Stimulated activated CD4-positive, alpha-beta T cell treated with anti-CD3 and anti-CD28 coated beads, Interleukin-4, amount 100 ng/mL, for 1 hour (primary cell): ENCODE measurements at places on chromosomes 3 and 15.
A peak's percentile ranks its signal among the peaks of the same experiment; 100 is the strongest.

GRCh38 chr3:134392336-134392983, 18.2 kb upstream of the AMOTL2 start:
- no peak for DNase-seq

- peak; percentile 5 for DNase-seq
Measured at GRCh38 chr3:100600181-100601042, 9.0 kb upstream of the ADGRG7 start.

DNA sequence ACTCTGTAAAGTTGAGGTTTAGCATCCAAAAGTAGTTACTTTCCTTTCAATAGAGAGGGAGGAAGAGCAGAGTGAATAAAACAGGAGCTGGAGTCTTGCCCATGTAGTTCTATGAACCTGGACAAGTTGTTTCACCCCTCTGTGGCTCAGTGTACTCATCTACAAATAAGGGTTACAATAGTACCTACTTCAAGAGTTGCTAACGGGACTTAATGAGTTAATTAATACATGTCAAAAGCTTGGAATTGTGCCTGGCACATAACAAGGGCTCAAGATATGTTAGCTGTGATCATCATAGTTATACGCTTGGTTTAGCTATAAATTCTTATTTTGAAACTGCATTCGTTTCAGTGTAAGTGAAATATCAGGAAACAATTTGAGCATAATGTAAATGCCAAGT, 388.5 kb upstream of the THBS1 start:
- no peak for DNase-seq

GRCh38 chr15:69636169-69636915, 183.7 kb downstream of the RPLP1 start:
- DNase-seq, result no peak

GRCh38 chr3:46934072-46934471, 42.5 kb downstream of the CCDC12 start:
- no peak for DNase-seq

DNA sequence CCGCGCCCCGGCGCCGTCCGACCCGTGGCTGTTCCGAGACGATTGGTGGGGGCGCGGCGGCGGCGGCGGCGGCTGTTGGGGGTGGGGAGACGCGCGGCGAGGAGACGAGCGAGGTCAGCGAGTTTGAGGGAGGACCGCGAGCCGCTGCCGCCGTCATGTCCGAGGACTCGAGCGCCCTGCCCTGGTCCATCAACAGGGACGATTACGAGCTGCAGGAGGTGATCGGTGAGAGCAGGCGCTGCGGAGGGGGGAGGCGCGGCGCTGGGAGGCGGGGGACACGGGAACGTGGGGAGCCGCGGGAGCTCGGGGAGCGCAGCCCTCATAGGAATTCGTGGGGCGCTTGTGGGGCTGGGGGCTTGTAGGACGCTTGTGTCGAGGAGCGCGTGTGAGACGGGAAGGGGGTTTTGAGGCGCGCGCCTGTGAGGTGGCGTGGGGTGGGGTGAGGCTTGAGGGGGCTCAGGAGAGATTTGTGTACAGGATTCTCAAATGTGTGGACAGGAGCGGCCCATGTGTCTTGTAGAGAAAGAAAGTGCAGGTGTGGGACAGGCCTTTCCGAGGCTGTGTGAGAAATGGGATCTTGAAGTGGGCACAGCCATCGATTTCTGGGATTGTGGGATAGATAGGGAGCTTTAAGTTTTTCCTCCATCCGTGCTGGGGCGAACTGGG, 518 bp downstream of the OXSR1 start:
- DNase-seq, result no peak

DNA sequence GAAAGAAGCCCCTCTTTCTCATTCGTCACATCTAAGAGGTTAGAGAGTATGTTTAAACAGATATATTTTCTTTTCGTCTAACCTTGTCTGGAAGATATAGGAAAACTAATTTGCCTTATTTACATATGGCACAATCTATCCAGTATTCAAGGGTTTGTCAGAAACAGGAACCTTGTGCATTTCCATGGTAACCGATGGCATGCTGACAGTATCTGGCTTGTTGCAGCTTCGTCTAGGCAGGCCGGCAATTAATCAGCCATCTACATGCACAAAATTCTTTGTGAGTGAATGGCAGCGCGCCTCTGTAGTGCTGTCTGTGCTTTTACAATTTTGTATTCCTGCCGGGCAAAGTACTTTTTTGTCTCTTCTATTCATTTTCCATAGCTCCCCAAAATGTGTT, 294.0 kb upstream of the SOX2 start:
- DNase-seq, result no peak

DNA sequence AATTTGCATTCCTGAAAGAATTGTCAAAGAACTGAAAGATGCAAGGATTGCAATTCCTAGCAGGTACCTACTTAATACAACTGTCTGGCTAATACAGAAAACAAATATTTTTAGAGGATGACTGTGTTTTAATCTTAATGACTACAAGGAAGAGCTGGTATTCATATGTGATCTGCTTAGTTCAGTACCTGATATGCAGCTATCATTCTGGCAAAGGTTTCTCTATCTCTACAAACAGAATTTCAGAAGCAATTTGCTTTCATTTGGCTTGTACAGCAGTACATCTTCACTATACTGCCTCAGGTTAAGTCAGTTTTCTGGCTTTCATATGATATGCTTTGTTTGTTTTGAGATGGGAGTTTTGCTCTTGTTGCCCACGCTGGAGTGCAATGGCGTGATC, 51.3 kb downstream of the TBL1XR1 start:
- DNase-seq, result no peak

DNA sequence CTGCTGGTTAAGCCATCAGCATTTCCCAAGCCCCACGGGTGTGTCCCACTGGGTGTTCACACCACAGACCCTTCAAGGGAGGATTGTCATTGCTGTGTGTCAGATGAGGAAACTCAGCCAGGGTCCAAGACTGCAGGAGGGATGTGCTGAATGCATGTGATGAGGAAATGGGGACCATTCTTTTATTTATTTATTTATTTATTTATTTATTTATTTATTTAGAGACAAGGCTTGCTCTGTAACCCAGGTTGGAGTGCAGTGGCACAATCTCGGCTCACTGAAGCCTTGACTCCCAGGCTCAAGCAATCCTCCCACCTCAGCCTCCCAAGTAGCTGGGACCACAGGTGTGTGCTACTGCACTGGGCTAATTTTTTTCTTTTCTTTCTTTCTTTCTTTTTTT, 20.8 kb downstream of the PIF1 start:
- no peak for DNase-seq

GRCh38 chr3:184953401-184953800, 141.4 kb downstream of the VPS8 start:
- DNase-seq, result no peak

DNA sequence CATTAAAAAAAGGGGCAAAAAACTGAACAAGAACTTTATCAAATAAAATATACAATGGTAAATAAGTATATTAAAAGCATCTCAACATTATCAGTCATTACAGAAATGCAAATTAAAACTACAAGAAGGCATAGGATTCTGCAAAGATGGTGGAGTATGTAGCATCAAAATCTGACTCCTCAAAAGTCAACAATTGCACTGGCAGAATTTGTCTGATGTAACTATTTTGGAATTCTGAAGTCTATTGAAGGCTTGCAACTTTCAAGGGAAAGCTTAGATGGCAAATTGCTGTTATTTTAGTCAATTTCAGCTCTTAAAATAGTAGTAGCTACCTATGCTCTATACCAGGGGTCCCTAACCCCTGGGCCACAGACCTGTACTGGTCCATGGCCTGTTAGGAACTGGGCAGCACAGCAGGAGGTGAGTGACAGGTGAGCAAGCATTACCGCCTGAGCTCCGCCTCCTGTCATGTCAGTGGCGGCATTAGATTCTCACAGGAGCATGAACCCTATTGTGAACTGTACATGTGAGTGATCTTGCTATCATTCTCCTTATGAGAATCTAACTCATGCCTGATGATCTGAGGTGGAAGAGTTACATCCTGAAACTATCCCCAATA, 107.6 kb downstream of the TGFBR2 start:
- no peak for DNase-seq

DNA sequence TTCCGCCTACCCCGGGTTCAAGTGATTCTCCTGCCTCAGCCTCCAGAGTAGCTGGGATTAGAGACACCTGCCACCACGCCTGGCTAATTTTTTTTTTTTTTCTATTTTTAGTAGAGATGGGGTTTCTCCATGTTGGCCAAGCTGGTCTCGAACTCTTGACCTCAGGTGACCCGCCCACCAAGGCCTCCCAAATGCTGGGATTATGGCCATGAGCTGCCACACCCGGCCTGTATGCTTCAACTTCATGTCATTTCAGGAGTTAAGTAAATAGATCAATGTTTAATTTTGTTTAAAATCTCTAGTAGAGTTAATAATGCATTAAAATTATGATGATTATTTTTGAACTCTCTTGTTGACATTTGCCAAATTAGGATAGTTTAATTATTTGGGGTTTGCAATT, 121.1 kb upstream of the ALDH1A3 start:
- no peak for DNase-seq

DNA sequence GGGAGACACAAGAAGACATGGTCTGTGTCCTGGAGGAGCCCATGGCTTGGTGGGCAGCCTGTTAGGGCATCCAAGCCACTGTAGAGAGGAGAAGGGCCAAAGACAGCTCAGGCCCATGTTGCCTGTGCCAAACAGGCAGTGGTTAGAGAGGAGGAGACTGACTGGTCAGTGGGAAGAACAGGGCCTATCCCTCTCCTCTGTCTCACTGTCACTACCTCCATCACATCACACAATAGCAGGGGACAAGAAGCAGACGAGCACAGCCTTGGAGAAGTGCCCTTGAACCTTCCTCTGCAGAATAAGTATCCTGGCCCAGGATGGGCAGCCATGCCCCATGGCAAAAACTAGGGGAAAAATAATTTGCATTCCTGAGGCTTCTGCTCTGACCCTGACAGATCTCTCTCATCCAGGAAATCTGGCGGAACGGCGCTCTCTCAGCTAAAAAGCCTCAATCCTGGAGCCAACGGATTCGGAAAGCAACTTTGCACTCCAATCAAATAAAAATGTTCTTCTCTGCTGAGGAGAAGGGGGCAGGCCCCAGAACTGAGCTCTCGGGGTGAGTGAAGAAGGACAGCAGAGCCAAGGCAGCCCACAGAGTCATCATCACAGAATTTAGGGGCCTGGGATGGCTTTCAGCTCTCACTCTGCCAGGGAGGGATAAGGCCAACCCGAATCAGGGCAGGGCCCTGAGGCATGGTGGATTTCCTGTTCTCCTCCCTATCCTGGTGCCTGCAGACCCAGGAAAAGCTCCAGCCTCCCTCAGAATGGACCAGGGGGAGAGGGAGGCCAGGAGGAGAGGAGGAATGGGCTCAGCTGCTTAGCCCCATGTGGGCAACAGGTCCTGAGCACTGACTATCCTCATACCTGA, 1.6 kb downstream of the SHF start:
- DNase-seq, result no peak

GRCh38 chr15:64791401-64791800, 16.0 kb upstream of the RBPMS2 start:
- no peak for DNase-seq

DNA sequence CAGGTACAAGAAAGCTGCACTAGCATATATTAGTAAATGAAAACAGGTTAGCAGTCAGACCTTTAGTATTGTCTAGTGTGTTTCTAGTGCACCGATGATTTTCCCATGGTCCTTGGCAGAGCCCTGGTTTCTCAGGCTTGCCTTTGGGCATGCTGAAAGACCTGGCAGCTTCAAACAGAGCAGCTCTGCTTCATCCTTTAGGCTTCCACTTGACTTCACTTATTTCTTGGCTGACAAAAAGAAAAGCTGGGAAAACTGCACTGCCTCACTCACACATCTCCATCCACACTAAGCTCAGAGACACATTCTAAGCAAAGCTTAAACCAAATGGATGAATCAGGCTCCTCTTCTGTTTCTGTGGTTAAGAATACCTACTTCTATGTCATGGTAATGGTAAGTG, 374.8 kb upstream of the PDZRN3 start:
- DNase-seq, result no peak

DNA sequence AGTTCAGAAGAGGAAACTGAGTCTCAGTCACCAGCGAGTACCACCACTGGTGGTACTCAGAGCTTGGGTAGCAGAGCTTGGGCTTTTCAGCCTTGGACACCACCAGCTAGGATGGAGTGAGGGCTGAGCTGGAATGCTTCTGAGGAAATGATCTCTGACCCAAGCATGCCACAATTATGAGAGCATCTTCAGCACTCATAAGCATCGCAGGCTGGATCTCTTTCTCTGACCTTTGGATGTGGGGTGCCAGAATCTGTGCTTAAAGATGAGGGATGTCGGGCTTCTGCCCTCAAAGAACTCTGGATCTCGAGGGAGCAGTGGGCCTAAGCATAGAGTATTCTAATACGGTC, 36.4 kb downstream of the ZNF710 start:
- DNase-seq, result no peak

- peak; percentile 87 for DNase-seq
Measured at GRCh38 chr3:56801662-56802377, at the start of gene ARHGEF3. ARHGEF3 (minus strand) TSS chr3:56801949; CDS start chr3:56801798, 151 bp downstream.

DNA sequence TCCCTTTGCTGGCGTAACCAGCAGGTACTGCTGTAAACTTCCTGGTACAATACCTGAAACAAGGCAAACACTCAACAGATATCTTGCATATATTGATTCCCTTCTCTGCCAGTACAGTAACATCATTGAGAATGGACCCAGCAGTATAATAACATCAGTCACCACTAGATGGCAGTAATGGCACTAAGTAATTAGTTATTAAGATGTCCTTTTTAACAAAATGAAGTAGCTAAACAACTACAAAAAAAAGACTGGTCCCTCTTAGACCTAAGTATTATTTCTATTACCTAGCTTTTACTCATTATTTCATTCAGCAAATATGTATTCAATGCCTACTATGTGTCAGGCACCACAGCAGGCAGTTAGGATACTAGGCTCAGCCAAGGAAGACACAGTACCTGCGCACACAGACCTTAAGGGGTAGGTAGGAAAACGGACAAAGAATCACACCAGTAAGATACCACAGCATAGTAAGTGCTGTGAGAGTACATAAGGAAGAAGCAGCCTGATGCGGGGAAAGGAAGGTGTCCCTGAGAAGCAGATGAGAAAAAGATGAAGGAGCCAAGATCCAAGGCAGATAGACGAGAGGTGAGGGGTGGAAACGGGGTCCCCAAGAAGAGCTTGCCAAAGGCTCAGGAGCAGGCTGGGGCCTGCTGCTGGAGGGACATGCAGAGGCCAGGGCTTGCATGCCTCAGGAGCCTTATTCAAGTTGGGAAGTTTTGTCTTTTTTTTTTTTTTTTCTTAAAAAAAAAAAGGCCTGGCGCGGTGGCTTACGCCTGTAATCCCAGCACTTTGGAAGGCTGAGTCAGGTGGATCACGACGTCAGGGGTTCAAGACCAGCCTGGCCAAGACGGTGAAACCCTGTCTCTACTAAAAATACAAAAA, 102.7 kb upstream of the CHD2 start:
- no peak for DNase-seq
